ENCODE measurements at places on chromosomes 6 and 20.

GRCh38 chr20:16916165-16916564, 168.0 kb downstream of the OTOR start:
- no peak for DNase-seq

GRCh38 chr6:14701946-14702345, 543.9 kb upstream of the JARID2 start:
- no peak for DNase-seq

DNA sequence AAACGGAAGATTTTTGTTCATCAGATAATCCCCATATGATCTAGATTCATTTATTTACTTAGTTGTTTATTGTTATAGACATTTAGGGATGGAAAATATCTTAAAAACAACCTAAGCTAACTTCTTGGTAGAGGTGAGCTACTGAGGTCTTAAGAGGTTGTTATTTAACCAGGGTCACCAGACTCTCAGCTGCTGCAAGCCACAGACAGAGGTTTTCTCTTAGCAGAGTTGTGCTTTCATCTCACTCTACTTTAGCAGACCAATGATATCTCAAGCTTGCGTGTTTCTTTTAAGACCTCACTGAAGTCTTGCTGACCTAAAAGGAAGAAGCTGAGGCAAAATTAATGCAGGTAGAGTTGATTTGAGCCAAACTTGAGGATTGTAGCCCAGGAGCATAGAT, 43.6 kb downstream of the NCOA7 start:
- no peak for DNase-seq

DNA sequence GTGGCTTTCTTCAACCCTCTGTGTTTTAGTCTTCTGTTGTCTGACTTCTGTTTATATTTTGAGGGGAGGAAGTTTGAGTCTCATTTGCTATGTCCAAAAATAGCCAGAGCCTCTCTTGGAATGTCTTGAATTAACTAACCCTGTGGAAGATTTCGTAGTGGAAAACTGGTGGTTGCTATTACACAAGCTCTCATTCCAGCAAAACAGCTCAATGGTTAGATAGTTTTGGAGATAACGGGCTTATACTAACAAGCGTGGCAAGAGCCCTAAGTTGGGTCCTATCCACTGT, 1.6 kb downstream of the CCN2 start:
- DNase-seq = no peak

DNA sequence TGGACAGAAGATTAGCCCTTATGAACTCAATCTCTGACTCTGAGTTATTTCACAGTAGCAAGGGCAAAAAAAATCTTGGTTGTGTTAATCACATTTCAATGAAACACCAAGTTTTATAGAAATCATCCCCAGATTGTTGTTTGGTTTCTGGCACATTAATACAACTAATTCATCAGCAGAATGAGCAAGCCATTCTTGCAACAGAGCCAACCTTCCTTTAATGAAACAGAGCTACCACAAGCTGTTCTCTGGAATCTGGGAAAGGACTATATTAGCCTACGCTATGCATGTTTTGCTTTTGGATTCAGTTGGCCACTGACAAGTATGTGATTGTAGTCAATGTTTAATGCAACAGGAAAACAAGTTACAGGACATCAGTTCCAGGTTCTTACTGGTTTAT, 13.8 kb upstream of the POPDC3 start:
- no peak for DNase-seq
